Testis (tissue), 5 donors: ENCODE measurements at places on chromosomes 7 and 10.

- DNase-seq: no peak
Observed at GRCh38 chr10:105596749-105597148, 955.7 kb downstream of the SORCS3 start.

GRCh38 chr10:28530751-28531150 is 2.2 kb upstream of the WAC start:
- no peak for DNase-seq

DNA sequence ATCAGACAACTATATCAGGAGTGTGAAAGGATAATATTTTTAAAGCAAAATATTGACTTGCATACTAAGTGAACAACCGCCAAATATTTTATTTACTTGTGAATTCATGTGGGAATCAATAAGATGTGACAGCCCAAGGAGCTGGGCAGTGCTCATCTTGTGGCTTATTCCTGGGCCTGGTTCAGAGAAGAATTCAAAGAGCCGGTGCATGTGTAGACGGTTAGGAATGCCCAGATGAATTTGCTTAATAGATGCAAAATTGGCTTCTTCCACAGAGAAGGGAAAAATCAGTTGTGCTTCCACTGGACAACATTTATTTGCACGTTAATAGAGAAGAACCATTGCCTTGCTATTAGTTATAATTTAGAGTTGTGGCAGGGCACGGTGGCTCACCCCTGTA is 4.4 kb downstream of the MYL7 start:
- DNase-seq: no peak

DNA sequence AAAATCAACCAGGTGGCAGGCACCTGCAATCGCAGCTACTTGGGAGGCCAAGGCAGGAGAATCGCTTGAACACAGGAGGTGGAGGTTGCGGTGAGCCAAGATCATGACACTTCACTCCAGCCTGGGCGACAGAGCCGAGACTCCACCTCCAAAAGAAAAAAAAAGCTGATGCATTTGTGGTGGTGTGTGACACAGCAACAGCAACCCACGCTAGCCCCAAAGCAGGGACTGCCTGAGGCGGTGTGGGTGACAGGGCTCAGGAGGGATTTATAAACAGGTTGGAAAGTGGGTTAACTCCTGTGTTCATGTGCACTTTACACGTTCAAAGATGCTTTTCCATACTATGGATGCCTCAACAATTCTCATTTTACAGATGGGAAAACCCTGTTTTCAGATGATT is 395.9 kb upstream of the PODXL start:
- DNase-seq: no peak

- no peak for DNase-seq
Observed at GRCh38 chr10:46006219-46006618, 24.2 kb downstream of the NCOA4 start.

DNA sequence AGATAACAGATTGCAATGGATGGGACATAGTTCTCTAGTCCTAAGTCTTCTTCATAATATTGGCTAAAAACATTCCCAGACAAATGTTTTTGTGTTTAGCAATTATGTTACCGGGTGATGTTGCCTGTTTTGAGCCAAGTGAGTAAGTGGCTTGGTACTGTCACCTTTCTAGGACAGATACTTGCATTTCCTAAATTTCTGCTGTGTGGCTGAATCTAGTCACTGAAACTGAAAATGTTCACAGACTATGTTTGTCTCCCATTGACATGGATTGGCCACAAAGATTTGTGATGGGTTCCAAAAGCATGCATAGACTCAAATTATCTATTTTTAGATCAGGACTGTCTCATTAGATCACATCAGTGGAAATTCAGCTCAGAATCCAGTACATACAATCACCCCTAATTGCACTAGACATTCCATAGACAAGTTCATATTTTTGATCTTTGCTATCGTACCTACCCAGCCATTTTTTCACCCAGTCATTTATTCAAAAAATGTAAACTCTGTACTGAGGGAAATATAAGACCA is 1222.1 kb upstream of the AUTS2 start:
- no peak for DNase-seq

DNA sequence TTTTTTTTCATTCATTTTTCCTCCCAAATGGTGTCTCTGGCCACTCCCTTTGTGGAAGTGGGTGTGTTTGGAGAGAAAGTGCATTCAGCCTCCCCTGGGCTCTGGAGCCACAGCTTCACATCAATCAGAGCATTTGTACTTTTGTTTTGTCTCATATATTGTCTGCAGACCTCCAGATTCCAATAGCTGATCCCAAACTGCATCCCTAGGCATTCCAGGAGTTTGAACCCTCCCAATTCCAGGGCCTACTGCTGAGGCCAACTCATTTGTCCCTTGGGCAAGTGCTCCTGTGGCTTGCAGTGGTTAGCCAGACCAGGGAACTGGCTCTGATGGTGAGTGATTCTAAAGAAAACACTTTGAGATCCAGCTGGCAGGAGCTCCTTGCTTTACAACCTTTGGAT is 163.3 kb downstream of the IPMK start:
- DNase-seq: no peak

- DNase-seq: no peak
Observed at GRCh38 chr10:24305551-24306506, 96.9 kb downstream of the KIAA1217 start.

- DNase-seq: no peak
Observed at GRCh38 chr7:99120916-99121315, 23.0 kb downstream of the SMURF1 start.

GRCh38 chr10:9853405-9854355 is 1164.0 kb upstream of the CELF2 start:
- peak; percentile 19 for DNase-seq

- no peak for DNase-seq
Observed at GRCh38 chr7:15862781-15863165, 176.3 kb upstream of the MEOX2 start.

GRCh38 chr10:2936816-2937215 is 130.5 kb upstream of the PFKP start:
- DNase-seq: no peak

DNA sequence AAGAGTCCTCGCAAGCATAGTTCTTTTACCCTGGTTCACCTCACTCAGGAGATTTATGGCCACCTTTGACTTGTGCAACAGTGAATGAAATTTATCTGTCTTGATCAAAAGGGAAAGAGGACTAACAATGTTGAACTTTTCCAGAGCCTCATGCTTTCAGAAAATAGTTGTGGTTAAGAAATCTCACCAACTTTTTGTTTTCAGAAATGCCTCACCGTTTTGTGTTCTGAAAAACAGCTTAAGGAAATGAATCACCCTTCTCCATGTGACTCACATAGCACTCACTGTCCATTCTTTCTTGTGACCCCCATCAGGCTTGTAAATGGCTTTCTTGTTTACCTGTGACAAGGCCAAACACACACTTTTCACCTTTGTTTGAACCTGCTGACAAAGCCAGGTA is 148.6 kb upstream of the FAM3C start:
- no peak for DNase-seq

DNA sequence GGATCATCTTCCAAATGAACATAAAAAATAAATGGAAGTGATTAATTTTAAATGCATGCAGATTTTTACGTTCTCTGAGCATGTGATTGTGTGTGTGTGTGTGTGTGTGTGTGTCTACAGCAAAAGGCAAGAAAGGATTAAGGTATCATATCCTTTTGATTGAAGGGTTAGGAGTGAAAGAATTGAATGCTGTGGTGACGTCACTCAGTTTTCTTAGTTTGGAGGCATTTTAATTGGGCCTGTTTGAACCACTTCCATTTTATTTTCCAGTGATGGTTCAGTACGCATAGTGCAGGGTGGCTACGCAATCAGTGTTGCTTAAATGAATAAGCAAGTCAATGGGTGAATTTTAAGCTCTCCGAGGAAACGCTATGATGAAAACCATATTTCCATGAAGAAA is 31.3 kb downstream of the TACC2 start:
- DNase-seq: no peak

DNA sequence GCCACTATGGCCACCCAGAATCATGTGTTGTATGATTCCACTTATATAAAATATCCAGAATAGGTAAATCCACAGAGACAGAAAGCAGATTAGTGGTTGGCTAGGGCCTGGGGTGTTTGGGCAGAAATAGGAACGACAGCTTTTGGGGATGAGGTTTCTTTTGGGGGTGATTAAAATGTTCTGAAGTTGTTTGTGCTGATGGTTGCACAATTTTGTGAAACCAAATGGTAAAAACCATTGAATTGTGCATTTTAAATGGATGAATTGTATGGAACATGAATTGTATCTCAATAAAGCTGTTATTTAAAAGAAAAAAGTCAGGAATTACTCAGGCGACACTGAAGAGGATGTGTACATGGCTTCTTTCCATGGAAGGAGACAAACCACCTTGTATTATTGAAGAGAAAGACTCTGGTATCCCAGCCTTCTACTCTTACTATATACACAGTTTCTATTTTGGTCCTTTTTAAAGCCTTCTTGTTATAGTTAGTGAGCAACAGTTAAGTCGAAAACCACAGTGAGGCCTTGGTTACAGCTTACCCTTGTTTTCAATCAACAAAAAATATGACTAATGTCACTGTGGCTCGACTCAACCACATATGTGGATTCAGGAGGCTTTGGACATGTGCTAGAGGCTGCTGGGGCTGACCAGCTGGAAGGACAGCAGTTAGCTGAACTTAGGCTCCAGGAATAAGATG is 57.1 kb upstream of the KMT2E start:
- no peak for DNase-seq

DNA sequence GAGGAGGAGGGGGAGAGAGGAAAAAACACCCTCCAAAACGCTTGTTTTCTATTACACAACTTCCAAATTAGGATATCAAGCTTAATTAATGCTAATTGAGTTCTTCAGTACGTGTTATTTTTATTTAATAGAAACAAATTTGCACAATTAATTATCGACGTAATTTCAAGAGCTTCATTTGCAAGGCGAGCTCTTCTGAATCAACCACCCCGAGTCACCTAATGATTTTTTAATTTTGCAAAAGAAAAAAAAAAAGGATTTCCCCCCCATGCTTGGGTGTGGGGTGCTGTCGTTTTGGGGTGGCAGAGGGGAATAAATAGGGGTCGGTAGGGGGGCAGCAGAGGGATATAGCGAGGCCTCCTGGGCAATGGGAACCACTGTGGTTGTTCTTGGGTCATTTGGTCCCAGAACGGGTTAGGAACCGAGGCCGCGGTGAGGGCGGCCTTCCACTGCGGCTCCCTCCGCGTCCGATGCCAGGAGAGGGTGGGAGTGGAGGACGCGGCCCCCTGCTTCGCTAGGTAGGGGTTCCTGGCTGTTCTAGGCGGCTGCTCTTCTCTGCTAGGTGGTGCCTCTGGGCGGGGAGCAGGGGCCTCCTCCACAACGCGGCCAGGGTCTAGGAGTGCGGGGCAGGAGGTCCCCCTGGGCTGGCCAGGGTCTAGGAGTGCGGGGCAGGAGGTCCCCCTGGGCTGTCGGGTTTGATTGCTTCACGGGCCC is 7.3 kb downstream of the UNCX start:
- no peak for DNase-seq

- DNase-seq: no peak
Observed at GRCh38 chr7:25886387-25887240, 265.4 kb upstream of the NFE2L3 start.

DNA sequence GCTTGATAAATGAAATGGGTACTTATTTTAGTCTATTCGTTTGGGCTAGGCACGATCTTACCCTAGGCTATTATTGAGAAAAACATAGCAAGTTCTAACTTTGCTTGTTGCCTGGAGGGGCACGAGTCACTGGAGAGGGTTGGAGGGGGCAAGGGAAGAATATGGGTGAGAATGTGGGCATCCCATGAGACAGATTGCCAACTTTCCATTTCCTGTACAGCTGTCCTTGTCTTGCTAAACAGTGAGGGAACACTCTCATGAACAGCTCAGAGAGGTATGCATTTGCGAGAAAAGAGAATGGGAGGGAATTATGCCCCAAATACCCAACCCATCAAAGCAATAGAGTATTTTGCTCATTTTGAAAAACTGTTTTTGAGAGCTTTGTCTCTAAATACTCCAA is 9.2 kb downstream of the CDHR3 start:
- DNase-seq: no peak

DNA sequence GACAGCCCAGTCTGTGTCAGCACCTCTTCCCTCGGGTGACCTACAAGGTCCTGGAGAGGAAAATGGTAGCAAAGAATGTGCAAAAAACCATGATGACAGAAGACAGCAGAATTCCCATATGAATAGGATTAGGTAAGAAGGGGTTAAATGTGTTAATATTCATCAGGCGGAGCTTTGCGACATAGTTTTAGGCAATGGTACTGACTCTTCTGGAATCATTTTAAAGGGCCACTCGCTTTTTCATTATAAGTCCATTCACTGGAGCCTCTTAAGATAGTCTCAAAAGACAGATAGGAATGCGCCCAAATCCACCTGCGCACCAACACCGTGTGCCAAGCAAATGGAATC is 38.2 kb downstream of the DLG5 start:
- no peak for DNase-seq

- DNase-seq: peak; percentile 0
Observed at GRCh38 chr10:49396666-49396999, 744 bp upstream of the DRGX start.

DNA sequence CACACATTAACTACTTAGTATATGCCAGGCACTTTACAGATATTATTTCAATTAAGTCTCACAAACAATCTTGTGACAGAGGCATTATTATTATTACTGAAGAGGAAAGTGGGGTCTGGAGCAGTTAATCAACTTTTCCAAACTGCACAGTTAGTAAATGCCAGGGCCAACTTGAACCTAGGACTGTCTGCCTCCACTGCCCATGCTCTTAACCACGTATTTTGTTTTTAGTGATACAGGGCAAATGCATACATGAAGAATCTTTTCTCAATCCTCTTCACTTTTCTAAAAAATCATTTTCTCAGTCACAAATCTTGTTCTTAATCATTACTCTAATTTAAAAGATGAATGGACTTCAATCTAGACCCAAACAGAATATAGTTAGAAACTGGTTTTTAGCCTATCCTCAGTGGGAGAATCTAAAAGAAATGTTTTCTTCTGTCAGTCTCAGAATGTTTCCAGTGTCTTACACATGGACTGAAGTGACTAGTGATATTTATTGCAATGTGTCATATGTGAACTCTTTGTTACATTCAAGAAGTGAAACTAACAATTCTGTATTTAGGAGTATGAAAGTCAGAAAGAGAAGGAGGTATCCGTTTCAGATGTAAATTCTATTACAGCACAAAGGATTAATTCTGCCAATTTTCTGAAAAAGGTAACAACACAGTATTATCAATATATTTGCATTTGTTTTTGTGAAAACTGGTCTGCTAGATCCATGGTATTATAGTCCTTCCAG is 55.5 kb upstream of the CCNJ start:
- no peak for DNase-seq

GRCh38 chr10:87547734-87548311 is 43.1 kb downstream of the MINPP1 start:
- DNase-seq: no peak

- peak; percentile 15 for DNase-seq
Observed at GRCh38 chr7:22589641-22590201, 89.7 kb upstream of the STEAP1B start.
